ENCODE measurements at places on chromosomes 1 and 21.

GRCh38 chr1:173503391-173503790, 26.3 kb downstream of the PRDX6 start:
- DNase-seq: no peak

DNA sequence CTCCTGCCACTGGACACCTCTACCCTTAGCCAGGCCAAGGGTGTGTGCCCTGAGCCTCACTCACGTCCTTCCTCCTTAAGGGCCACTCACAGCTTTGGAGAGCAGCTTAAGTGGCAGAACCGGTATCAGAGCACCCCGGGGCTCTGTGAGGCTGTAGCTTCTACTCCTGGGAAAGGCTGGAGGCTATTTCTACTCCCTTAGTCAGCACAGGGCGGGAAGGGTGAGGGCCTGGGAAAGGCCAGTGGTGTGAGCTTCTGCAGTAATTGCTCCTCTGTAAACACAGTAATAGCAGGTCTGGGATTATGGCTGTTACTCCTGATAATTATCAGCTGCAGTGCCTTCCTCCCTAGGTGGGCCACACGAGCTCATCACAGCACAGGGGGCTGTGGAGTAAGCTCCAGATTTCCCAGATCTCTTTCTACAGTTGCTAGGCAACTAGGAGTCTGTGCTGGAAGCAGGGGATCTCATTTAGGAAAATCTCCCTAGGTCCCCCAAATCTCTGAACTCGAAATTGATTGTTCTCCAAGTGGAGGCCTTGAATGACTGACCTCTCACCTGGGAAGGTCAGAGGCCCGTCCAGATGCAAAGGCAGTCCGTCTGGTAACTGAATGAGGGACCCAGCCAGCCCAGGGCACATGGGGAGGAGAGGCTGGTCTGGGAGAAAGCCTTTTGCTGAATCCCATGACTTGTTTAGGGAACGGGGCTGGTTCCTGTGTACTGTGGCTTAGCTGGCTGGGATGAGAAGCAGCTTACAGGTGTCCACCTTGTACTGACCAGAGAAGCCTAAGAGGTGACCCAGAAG, 29.3 kb downstream of the IER5 start:
- no peak for DNase-seq

DNA sequence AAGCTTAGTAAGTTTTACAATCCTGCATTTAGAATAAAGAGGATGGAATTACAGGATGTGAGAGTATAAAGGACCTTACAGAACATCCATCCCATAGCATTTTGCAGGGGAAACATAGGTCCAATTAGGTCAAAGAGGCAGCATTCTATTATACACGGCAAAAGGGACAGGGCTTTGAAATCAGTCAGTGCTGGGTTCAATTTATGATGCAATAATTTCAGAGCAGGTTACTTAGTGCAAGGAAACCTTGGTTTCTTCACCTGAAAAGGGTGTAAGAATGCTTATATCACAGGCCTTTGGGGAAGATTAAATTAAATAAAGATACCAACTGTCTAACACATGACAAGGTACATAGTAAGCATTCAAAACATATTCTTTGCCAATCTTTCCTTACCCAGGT, 17.1 kb upstream of the NTNG1 start:
- no peak for DNase-seq

DNA sequence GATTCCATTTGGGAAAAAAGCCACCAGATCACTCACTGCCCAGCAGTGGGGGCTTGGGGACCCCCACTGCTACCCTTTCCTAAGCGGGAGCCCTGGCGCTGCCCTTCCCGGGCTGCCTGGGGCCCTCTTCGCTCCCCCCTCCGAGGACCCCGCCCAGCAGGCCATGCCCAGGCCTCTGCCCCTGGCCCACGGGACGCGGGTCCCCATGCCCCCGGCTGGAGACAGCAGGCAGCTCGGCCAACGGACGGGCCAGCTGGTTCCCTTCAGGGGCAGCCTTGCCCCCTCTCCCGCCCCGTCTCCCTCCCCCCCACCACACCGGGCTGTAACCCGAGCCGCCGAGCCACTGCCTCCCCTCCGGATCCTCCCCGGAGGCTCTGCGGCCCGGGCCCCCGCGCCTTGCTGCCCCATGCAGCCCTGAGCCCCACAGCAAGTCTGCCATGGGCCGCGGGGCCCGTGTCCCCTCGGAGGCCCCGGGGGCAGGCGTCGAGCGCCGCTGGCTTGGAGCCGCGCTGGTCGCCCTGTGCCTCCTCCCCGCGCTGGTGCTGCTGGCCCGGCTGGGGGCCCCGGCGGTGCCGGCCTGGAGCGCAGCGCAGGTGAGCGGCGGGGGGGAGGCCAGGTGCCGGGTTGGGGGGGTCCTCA, at the start of gene MMP23B:
MMP23B (plus strand) TSS at position 392 of the 639 bp plus-strand sequence; CDS start at position 438, 46 bp downstream.
- DNase-seq: no peak

GRCh38 chr1:226634166-226634588, 85.6 kb downstream of the STUM start:
- DNase-seq: peak; percentile 80

- DNase-seq: no peak
These were observed 33.0 kb upstream of the IL20 start for GRCh38 chr1:206832352-206832880.

Measured in stimulated activated CD8-positive, alpha-beta memory T cell treated with anti-CD3 and anti-CD28 coated beads, Interleukin-7, amount 100 ng/mL, for 24 hours (primary cell).